ENCODE measurements at places on chromosomes 3 and 15. TPM values are rescaled to one million over a fixed set of nuclear protein-coding genes. Genes with fewer than 3 reads are reported as not detected.

GRCh38 chr3:46699676-46700523 lies 1.3 kb upstream of the TMIE start:
- no peak for DNase-seq

DNA sequence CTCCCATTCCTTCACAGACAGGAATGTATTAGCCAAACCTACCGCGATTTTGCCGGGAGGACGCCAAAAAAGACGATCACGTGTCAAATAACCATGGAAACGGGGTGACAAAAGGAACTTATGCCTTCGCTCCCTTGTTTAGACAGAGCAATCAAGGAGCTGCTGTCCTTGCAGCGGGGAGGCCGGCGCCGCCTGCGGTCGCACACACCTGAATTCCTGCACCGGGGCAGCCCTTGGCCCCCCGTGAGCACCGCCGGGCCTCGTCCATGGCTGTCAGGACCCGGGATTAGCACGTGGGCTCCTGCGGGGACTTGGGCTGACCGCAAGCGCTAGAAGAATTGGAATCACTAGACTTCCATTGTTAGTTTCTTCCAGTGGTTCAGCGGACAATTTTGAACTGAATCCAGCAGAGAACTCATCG lies 193.1 kb downstream of the SHQ1 start:
- peak; percentile 40 for DNase-seq

GRCh38 chr3:21835264-21835663 lies 84.3 kb upstream of the ZNF385D start:
- DNase-seq, result no peak

GRCh38 chr15:85870216-85871014 lies 75.7 kb upstream of the KLHL25 start:
- no peak for DNase-seq

DNA sequence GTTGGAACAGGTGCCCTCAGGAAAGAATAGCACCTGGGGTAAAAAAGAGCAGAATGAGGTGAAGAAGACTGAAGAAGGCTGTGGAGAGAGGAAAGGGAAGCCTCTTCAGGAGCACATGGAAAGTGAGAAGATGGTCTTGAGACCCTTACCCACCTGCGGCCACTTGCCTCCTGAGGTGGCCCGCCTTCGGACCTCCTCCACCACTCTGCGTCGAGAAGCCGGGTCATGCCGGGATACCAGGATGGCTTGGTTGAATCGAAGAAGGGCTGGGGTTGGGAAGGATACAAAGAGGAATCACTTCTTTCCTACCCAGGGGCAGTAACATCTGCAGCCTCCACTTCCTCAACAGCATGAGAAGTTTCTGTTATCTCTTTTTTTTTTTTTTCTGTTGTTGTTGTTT lies 3.0 kb downstream of the LPCAT4 start:
- DNase-seq, result no peak

DNA sequence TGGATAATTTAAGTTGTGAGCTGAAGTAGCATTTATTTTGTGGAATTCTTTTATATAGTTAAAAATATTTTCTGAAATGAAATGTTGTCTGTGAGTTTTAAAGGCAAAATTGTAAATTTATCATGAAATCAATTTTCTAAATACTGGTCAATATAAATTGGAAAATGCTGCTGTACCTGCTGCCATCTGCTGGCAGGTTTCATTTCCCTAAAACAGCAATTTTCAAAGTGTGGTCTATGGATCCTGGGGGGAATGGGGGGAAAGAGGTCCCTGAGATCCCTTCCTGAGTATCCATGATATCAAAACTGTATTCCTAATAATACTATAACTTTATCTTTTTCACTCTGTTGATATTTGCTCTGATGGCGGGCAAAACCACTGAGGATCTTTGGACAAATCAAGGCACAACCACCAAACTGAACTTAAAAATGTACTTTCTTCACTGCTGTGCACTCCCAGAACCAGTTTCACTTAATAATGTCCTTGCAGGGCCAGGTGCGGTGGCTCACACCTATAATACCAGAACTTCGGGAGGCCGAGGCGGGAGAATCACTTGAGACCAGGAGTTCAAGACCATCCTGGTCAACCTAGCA lies 17.2 kb upstream of the CCR4 start:
- peak; percentile 40 for DNase-seq

DNA sequence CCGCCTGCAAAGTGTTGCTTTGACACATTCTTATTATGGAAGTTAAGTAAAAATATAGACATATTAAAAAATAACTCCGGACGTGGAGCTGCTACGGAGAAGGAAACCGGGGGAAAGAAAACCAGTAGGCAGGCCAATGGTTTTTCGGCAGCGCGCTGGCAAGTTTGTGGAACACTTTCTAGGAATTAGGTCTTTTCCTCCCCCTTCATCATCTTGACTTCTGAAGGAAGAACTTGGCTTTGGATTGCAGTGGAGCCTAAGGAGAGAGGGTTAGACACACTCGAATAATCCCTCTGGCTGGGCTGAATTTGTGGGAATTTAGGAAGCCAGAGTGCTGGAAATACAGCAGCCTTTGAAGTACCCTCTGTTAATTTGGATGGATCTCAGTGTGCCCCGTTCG lies 317 bp downstream of the ROBO2 start:
- no peak for DNase-seq

DNA sequence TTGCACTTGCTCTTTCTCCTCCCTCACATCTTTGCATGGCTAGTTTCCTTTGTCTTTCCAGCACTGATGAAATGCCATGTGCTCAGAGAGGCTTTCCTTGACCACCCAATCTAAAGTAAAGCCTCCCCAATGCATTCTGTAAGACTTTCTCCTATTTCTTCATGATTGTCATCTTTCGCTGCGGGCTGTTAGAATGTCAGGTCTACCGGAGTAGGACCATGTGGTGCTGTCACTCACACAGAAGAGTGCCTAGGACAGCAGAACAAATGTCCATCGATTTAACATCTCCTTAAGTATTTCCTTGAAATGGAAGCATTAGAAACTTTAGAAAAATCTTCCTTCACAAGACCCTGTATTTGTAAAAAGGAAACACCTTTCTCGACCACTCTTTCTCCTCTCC lies 99.9 kb upstream of the TMC3 start:
- no peak for DNase-seq

GRCh38 chr15:51024735-51025453 lies 69.8 kb downstream of the TNFAIP8L3 start:
- peak; percentile 48 for DNase-seq

DNA sequence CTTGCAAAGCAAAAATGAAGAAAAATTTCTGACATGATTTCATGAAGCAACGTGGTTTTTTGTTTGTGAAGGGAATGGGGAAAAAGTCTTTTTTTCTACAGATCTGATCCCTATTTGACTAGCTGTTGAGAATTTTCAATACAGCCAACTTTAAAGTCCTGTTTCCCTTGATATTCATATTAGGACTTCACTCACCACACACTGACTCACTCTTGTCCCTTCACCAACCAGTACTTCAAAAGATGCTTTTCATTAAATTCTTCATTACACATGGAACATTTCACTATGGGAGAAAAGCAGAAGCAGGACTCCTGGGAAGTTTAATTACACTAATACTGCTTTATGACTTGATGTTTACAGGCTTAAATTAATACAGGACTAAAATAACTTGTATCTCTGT lies 16.6 kb downstream of the TRANK1 start:
- DNase-seq, result no peak

DNA sequence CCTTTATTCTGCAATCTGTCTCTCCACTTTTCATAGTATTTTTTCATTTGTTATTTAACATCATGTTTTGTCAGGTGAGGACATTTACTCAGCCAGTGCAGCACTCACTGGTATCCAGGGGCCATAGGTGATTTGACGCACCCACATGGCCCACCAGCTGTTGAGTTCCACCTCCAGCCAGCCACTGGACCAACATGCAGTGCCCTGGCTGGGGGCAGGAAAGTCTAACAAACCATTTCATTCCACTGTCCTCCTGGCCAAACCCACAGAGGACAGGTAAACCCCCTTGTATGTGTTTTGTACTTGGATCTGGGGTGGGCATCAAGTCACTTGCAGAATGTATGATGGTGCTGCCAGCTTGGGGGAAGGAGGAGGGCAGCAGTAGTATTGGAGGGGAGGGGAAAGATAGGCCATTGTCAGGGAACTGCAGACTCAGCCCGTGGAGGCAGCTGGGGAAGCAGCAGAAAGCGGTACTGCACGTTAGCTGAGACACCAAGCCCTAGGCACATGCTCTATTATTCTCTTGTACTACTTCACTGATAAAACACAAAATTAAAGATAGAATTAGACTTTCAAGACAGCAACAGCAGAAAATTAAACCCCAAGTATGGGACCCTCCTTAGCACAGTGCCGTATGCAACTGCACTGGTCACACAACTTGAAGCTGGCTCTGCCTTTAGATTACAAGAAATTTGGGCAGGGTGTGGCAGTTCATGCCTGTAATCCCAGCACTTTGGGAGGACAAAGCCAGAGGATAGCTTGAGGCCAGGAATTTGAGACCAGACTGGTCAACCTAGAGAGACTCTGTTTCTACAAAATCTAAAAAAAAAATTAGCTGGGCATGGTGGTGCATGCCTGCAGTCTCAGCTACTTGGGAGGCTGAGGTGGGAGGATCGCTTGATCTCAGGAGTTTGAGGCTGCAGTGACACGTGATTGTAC lies 15.4 kb upstream of the RPL24 start:
- DNase-seq, result no peak

- DNase-seq, result no peak
Observed at GRCh38 chr3:159664006-159664405, 324.6 kb upstream of the IL12A start.

- DNase-seq, result no peak
Observed at GRCh38 chr3:183220828-183221227, 32.2 kb upstream of the B3GNT5 start.

- DNase-seq, result peak; percentile 23
Observed at GRCh38 chr15:76253691-76254473, 57.4 kb downstream of the ETFA start.

- no peak for DNase-seq
Observed at GRCh38 chr15:70147778-70148177, 50.1 kb upstream of the TLE3 start.

DNA sequence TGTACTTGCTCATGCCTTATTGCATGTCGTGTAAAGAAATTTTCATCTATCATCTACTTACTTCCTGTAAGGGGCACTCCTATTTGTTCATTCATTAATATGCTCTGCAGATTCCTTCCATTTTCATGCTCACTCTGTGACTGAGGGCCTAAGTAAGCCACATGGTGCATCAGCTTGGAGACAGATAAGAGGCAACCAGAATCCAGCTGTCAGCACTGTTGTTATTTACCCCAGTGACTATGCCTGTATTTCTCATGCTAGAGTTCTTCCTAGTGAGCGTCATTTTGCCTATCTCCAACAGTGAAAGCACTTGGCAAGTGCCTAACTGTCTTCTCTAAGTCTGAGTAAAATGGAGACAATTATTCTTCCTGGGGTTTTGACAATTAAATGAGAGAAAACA lies 124.8 kb upstream of the ABI3BP start:
- peak; percentile 63 for DNase-seq

DNA sequence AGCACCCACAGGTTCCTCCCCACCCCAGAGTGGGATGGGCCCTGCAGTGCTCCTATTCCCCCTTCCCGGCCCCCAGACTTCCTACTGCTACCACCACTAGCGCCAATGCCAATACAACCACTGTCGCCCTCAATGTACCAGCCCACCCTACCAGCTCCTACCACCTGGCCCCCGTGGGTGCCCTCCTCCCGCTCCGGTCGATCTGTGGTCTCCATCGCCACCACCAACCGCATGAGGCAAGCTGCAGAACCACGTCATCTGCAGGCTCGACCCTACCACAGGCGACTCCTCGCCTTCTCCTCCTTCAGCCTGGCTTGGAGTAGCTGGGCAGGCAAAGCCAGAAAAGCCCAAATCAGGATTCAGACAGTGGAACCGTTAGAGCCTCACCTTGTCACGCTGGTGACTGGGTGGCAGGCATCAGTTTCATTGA lies 179.3 kb downstream of the POTEB3 start:
- DNase-seq, result no peak

GRCh38 chr3:31934018-31934417 lies 47.0 kb downstream of the OSBPL10 start:
- DNase-seq, result no peak

GRCh38 chr3:146550070-146550615 lies 5.7 kb upstream of the PLSCR1 start:
- DNase-seq, result no peak

DNA sequence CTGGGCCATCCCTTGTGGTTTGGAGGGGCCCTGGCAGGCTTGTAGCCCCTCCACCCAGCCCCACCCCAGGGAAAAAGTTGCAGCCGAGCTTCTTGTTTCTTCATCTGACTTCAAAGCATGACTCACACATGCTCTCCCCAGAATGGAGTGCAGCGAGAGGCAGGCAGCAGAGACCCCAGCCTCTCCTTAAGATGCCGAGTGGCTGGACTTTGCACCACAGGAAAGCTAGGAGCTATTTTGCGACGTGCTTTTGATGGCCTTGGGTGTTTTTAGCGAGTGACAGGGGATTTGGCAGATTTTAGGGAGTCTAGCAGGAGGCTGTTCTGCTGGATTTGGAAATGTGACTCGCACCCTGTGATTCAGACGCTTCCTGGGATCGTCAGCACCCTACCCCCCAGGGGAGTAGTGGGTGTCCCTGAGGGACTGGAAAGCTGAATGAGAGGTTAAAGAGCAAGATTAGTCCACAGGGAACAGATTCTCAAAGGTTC lies 14.2 kb downstream of the BAHD1 start:
- DNase-seq, result peak; percentile 42

DNA sequence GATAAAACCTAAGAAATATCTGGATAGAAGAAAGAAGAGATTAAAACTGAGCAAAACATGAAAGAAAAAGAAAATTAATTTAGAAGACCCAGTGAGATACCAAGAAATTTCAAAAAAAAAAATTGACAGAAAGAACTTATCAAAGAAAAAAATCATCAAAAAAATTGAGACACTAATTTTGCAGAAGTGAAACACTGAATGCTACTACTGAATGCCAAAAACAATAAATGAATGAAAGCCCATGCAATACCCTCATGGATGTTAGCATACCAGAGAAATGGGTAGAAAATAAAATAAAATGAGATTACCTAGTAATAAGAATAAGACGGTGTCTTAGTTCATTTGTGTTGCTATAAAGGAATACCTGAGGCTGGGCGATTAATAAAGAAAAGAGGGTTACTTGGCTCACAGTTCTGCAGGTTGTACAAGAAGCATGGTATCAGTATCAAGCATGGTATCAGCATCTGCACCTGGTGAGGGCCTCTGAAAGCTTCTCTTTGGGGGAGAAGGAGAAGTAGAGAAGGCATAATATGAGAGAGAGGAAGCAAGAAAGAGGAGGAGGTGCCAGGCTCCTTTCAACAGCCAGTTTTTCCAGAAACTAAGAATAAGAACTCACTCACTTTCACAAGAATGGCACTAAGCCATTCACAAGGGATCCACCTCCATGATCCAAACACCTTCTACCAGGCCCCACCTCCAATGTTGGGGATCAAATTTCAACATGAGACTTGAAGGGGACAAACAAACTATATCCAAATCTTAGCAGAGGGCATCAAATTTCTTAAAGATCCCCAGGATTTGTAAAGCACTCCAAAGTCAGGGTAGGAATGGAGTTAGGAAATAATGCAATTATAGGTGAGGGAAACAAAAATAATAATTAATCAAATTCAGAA lies 73.2 kb downstream of the BTLA start:
- DNase-seq, result no peak

SENP8 gene
- 4.6 TPM for total RNA-seq

GHRL gene
- total RNA-seq, result not detected

CTXN2 gene
- not detected for total RNA-seq

AVEN gene
- 13.0 TPM for total RNA-seq

SLC25A38 gene
- total RNA-seq, result 31.0 TPM

MINDY4B gene
- not detected for total RNA-seq

SCAMP5 gene
- total RNA-seq, result 5.8 TPM

PP2D1 gene
- total RNA-seq, result not detected

ALDH1A2 gene
- 6.6 TPM for total RNA-seq

TMEM207 gene
- total RNA-seq, result not detected

Measured in cardiac muscle cell (in vitro differentiated cells and primary cell).